RWPE1 (cell line): ENCODE measurements at places on chromosomes 13 and 19.

DNA sequence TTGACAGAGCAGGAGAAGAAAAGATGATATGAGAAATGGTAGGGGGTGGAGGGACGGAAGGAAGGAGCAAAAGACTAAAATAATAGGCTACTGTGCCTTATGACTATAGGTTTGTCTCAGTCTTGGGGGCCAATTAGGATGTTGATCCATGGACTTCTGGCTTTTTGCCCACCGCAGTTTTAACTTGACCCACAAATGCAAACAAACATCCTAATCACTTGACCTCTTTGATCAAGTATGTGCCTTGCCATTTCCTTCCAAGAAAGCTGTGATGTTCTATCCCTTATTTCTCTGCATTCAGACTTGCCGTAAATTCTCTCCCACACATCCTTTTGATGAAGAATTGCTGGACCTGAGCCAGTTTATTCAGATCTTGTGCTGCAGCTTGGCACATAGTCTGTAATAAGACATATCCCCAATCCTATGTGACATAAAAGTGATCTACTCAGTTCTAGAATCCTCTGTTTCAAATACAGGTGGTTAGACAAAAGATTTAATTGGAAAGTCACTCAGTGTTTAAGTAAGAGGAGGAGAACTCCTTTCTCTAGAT lies 62.8 kb downstream of the TPT1 start:
- DNase-seq: no peak

DNA sequence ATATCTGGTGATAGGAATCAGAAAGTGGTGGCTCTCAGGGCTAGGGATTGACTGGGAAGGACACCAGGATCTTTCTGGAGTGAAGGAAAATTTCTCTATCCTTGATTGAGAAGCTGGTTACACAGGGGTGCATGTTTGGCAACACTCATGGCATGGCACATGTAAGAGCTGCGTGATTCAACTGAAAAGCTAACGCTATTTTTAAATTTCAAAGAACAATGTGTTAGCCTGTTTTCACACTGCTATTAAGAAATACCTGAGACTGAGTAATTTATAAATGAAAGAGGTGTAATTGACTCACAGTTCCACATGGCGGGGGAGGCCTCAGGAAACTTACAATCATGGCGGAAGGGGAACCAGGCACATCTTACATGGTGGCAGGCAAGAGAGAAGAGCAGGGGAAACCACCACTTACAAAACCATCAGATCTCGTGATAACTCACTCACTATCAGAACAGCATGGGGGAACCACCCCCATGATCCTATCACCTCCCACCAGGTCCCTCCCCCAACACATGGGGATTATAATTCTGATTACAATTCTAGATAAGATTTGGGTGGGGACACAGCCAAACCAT lies 7.4 kb downstream of the SIGLEC8 start:
- no peak for DNase-seq

- DNase-seq: no peak
Measured at GRCh38 chr19:16262618-16263017, 62.0 kb upstream of the KLF2 start.

- peak; percentile 77 for DNase-seq
Measured at GRCh38 chr19:38596057-38596981, 21.4 kb downstream of the MAP4K1 start.

DNA sequence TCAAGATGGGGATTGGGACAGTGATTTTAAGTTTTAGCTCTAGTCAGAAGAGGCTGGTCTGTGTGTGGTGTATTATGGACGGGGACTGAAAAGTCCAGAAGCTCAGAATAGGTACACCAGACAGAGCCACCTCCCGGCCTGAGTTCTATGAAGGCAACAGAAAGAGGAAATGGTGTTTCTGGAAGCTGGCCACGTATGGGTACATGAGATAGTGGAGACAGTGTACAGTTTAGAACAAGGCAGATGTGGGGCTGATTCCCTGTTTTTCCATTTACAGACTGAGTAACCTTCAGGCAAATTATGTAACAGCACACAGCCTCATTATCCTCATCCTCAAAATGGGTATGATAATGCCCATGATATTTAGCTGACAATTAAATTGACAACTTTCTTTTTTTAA lies 1.3 kb downstream of the ZNF175 start:
- DNase-seq: no peak

DNA sequence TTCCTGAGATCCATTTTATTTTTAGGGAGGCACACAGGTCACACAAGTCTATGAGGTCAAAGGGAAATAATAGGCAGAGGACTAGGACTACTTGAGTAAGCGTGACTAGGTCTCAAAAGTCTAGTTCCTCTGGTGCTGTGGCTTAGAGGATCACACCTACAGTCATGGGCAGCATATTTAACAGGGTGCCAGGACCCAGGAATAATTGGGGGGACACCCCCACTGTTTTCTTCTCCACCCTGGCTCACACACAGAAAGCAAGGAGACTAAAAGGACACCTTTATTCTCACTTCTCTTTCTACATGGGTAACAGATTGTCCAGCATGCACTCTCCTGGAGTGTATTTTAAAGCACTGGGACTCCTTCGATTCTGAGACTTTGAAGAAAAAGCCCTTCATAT lies 26.2 kb downstream of the OXGR1 start:
- no peak for DNase-seq

- no peak for DNase-seq
Measured at GRCh38 chr19:29630655-29631054, 24.6 kb downstream of the POP4 start.

GRCh38 chr19:51551673-51552432 lies 19.2 kb upstream of the ZNF175 start:
- DNase-seq: no peak

DNA sequence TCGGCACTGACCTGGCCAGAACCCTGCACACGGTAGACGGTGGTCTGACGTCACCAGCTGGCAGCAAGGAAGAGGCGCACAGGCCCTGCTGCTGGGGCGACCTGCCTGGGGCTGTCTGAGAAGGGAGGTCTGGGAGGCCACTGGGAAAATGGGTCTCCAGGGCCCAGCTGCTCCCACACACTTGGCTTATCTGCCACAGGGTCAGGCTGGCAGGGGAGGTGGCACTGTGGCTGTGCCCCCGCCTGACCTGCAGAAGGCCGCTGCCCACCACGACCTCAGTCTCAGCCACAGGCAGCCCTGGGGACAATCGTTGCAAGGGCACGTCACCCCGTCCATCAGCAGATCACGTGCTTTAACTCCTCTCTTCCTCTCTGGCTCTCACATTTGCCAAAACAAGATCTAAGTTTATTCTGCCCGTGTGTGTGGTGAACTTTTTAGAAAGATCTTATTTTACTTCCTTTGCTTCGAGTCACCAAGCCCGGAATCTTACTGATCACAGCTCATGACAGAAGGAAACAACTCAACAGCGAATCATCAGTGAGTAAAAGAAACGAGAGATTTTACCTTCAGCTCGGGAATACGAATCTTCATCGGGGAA lies 45.2 kb upstream of the RANBP3 start:
- DNase-seq: peak; percentile 34

- no peak for DNase-seq
Measured at GRCh38 chr13:94667190-94667589, 45.2 kb downstream of the SOX21 start.

- no peak for DNase-seq
Measured at GRCh38 chr13:74092711-74093110, 41.5 kb downstream of the KLF12 start.

GRCh38 chr19:49057636-49058234 lies at the start of gene CGB7:
TSS of gene CGB7 (minus strand) at chr19:49057749. CDS start at chr19:49055375, 2,374 bp downstream.
- DNase-seq: peak; percentile 83

- DNase-seq: no peak
Measured at GRCh38 chr13:109271061-109271460, 515.3 kb downstream of the IRS2 start.

DNA sequence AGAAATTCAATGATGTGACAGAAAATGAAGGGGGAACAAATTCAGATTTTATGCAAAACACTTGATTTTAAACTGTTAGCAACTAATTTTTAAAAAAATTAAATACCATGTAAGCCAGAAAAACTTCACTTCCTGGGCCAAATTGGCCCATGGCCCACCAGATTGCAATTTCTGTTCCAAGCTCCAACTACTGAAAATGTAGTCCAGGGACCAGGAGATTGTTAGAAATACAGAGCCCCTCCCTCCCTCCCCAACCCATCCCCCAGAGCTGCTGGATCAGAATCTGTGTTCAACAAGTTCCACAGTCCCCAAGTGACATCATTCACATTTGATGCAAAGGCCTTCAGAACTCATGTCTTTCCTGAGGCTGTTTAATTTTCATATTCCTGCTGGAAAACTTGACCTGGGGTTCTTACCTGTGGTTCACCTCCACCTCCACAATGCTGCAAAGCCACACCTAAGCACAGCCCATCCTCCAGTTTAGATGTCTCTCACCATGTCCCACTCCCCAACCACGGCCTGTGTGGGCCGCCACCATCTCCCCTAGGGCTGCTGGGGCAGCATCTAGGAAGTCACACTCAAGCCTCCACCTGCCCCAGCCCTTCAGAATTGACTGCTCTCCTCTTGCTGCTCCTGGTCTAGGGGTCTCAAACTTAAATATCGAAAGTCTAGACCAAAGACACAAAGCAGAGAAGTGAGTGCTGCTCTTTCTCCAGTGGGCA lies 482.0 kb downstream of the UQCRFS1 start:
- no peak for DNase-seq

- DNase-seq: no peak
Measured at GRCh38 chr19:2195361-2195760, 31.6 kb downstream of the DOT1L start.

- DNase-seq: no peak
Measured at GRCh38 chr19:10820173-10820572, 15.8 kb downstream of the TMED1 start.

GRCh38 chr19:29378543-29379080 lies 147.2 kb upstream of the VSTM2B start:
- no peak for DNase-seq

DNA sequence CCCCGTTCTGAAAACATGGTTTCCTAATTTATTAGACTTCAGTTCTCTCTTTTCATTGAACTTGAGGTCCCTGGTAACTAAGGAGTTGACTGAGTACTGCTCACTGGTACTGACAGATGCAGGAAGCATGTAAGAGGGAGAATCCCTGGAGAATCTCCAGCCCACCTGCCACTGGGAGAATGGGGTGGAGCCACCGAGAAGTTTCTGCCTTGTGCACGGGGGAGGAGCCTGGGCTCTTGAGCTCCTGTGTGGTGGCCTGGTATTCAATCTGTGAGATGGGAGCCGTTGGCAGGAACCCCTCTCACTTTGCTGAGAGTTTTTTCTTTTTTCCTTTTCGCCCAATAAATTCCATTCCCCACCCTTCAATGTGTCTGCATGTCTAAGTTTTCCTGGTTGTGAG lies 13.2 kb upstream of the AKAP11 start:
- DNase-seq: no peak

- no peak for DNase-seq
Measured at GRCh38 chr19:1913781-1914577, 8.8 kb downstream of the ADAT3 start.

- no peak for DNase-seq
Measured at GRCh38 chr19:11586331-11586730, 8.9 kb upstream of the ACP5 start.

DNA sequence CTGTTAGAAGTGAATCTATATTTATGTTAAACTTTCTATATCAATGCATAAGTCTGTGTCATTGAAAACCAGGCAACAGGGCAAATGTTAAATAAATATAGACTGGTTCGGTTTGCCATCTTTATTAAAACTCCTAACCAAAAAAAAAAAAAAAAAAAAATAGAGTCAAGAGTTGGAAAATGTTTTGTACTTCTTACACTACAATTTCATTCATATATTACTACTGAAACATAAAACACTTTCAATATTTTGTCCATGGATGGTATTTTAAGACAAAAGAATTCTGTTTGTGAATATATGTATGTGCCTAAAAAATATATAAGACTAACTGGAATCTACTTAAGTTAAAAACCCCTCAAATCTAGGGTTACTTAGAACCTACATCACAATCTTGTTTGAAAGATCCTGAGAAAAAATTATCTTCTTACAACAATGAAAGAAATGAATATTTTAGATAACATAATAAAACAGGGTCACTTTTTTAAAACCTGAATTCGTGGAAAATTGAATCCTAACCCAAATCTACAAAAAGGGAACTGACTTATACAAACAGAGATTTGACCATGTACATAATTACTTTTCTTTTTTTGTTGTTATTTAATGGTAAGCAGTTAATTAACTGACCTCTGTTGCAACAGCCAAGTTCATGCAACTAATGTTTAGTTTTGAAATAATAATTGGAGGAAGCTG lies 5.1 kb downstream of the DACH1 start:
- no peak for DNase-seq

DNA sequence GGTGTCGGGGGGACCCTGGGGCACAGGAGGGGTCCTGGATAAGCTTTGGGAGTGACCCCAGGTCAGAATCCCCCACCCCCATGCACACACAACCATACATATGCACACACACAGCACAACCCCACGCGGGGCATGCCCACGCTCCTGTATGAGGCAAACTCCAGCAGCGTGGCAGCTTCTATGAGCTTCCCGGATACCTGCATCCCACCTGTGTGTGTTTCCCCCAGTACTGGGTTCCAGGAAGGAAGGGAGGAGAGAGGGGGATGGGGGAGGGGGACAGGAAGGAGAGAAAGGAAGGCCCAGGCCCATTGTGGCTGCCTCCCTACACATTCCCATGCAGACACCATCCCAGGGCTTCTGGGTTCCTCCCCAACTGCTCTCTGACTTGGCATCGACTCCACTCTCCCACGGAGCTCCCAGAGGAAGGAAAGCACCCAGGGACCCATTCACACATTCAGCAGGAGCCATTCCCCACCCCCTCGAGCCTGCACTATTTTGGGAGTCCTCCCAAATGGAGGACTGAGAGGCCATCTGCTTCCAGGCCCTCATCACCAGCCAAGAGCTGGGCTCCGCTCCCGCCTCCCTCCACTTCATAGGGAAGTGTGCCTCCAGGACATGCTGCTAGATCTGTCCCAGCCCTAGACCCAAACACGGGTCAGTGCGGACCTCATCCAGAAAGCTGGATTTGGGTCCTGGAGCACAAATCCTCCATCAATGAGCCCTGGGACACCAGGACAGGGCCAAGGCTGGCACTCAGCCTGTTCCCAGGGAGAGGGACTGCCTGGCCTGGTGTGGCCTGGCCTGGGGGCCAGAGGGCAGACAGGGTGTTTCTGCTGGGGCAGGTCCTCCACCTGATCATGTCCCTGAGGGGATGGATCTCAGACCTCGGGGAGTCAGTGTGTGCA lies 13.2 kb downstream of the PRR36 start:
- DNase-seq: no peak
